Natural killer cell treated with Interleukin-12 subunit alpha and Interleukin-12 subunit beta and Interleukin-15 and Interleukin-18, amount 100 ng/mL, for 72 hours (primary cell): ENCODE measurements at places on chromosomes 2 and 18.

- DNase-seq, result no peak
Observed at GRCh38 chr2:207896525-207897285, 127.0 kb upstream of the FZD5 start.

DNA sequence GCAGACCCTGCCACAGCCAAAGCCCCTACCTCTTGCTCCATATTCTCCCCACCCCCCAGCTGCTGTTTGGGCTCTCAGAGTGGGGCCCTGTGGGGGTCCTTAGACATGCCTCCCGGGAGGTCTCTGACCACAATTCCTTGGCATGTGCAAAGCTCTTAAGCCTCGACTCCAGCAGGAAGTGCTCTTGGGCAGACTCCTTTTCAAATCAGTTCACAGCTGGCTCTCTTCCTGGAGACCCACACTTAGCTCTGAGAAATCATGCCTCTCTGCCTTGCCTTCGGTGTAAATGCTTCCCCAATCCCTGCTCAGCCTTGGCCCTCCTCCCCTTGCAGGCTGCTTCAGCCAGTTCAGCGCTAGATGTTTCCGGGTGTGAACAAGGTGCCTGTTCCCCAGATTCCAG lies 46.9 kb downstream of the NGEF start:
- no peak for DNase-seq

- no peak for DNase-seq
Observed at GRCh38 chr2:174524527-174524926, 37.7 kb upstream of the GPR155 start.

GRCh38 chr2:48779019-48779716 lies 23.6 kb upstream of the LHCGR start:
- DNase-seq, result no peak

DNA sequence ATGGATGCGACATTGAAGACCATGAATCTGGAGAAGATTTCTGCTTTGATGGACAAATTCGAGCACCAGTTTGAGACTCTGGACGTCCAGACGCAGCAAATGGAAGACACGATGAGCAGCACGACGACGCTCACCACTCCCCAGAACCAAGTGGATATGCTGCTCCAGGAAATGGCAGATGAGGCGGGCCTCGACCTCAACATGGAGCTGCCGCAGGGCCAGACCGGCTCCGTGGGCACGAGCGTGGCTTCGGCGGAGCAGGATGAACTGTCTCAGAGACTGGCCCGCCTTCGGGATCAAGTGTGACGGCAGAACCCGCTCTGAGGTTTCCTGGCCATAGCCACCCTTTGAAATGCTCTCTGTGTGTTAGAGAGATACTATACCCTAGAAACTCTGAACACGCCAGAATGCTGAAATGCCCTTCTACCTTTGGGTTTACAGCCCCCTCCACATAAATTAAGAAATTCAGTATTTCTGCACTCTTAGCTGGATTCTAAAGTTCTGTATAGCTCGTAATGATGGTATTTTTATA lies 659 bp downstream of the CHMP1B start:
- peak; percentile 63 for DNase-seq

- no peak for DNase-seq
Observed at GRCh38 chr18:63311118-63312018, 8.2 kb downstream of the BCL2 start.

DNA sequence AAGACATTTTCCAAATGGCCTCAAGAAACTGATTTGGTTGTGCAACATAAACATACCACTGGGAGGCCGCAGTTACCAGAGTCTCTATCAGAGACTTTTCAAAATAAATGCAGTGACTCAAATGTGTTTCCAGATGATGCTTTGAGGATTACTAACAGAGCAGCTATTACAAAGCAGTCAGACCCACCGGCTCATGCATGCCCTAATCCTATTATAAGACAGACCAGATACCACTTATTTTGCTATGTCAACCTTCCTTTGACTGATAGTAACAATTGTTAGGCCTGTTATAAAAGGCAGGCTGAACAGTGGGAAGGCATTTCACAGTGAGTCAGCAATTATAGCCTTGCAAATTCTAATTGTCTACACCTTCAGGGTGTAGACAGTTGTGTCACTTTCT lies 217.7 kb downstream of the LRRTM1 start:
- no peak for DNase-seq

GRCh38 chr2:42085706-42086487 lies 38.1 kb downstream of the PKDCC start:
- DNase-seq, result no peak

- no peak for DNase-seq
Observed at GRCh38 chr18:56200381-56200911, 437.9 kb downstream of the TXNL1 start.

DNA sequence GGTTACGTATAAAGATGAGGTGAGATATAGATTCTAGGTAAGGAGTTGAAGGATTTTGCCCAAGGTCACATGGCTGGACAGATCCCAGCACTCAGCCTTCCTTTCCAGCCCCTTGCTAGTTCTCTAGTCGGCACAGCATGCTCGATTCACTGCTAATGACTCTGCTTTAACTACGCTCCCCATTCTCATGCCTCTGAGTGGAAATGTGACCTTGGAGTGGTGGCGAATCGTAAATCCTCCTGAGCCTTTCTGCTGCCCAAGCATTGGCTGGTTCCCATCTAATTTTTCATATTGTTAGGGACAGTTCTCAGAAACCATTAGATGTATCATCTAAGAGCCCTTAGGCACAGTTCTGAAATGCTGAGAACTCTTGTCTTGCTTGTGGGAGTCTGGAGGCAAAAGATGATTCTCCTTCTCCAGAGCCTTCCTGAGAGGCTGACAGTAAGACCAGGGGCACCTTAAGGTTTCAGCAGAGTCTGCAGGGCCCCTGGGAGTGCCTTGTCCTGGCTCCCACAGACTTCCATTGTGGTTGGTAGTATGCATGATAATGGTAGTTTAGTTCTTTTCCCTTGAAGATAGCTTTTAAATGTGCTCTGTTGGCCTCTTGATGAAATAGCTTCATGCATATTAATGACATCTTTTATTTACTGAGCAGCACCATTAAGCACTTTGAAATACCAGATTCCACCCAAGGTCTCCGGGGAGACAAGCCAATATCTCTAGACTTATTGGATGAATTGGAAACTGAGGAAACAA lies 377.8 kb upstream of the SLC14A2 start:
- no peak for DNase-seq

DNA sequence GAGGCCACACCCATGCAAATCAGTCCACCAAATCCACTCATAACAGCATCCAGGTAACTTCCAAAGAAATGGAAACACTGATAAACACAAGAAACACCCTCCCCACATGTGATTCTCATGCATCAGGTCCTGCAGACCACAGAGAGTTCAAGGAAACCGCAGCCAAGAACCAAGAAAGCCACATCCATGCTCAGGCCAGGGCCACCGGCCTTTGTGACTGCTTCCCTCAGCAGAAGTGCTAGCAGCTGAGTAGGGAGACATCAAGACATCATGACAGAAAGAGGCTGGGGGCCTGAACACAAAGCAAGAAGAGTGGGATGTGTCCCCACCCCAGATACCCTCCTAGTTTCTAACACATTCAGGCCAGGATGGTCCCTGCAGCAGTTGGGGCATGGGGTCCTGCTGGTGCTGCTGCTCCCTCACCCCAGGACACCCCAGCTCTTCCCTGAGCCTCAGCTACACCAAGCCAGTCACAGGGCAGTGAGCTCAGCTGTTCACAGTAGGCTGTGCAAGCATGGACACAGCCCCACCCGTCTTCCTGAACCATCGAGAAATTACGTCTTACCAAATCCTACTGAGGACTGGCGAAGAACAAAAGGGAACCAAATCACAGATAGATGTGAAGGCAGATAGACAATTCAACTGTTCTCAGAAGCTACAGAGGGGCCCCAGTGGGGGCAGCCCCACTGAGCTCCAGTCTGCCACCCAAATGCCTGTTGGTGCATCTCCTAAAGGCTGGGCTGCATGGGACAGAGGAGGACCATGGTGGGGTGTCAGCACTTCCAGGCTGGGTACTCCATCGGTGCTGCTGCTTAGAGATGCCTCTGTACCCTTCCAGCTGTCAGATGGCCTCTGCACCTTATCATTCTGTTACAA lies 60.9 kb downstream of the HDAC4 start:
- peak; percentile 74 for DNase-seq
